ENCODE measurements at places on chromosomes 4 and X. TPM values are rescaled to one million over a fixed set of nuclear protein-coding genes. Genes with fewer than 3 reads are reported as not detected.

GRCh38 chrX:37752936-37753335 lies 26.9 kb upstream of the CYBB start:
- DNase-seq, result no peak

DNA sequence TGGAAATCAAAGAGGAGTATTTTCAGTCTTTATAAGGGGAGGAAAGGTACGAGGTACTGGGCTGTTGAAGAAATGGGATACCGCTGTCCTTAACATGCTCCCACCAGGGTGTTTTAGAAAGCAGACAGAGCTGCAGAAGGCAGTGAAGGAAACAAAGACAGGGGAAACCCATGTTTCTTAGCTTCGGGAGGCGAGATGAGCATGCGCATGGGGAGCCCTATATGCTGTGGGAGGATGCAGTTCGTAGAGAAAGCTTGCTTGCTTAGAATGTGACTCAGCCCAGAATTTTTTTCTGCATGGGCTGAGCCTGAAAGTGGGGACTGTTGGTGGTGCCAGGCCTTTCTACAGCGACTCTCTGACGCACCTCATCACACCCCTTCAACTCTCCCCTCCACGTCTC lies 28.8 kb upstream of the SCOC start:
- DNase-seq, result no peak

The MUC7 gene
- total RNA-seq, result not detected

GRCh38 chrX:134006484-134007161 lies 21.2 kb upstream of the GPC3 start:
- DNase-seq, result peak; percentile 16

The WDR19 gene
- total RNA-seq, result 39.6 TPM
